ENCODE measurements at places on chromosomes 13 and 19.

DNA sequence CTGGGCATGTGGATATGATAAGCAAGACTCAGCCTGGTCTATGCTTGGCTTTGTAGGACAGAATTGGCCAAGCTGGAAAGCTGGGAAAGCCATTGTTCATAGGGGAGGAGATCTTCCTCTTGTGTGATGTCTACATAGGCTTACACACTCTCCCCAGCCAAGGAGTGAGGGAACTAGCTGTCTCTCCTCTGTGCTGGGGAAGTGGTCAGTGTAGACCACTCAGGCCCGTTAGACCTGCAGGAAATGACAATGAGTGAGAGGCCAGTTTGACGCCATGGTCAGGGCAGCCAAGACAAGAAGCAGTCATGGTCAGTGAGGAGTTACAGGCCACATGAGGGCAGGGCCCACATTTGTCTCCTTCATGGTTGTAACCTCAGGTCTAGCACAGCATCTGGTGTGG lies 159.1 kb upstream of the KL start:
- no peak for DNase-seq

GRCh38 chr13:80399340-80400163 lies 58.6 kb upstream of the SPRY2 start:
- no peak for DNase-seq

GRCh38 chr19:15028490-15028889 lies 20.8 kb upstream of the CASP14 start:
- no peak for DNase-seq

DNA sequence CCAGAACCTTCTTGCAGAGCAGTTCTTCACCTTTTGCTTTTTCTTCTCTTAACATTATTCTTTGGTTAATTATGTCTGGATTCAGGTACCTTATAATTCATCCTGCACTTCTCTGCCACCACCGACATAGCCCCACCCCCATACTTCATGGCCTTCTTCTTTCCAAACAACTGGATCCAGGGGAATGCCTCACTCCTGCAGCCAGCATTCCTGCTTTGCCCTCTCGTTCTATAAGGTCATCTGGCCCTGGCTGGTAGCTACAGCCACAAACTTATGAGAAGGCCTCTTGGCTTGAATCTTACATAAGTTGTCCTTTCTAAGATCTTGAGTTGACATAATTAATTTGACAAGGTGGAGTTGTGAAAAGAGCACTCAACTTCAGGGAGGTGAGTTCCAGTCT lies 84.1 kb upstream of the FRY start:
- no peak for DNase-seq

DNA sequence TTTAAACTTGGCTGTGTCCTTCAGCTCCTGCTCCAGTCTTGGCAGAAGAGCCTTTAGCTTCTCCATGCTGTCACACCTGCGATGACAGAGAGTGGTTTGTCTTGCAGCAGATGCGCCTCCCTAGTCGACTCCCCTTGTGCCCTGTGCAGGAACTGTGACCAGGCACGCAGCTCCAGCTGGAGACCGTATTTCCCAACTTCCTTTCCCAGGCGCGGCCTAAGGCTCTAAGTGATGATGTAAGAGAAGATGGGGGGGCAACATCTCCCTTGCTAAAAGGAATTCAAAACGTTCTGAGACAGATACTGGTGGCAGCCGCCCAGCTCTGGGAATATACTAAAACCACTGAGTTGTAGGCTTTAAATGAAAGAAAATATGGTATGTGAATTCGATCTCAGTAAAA lies 16.3 kb downstream of the DCUN1D2 start:
- DNase-seq: no peak

GRCh38 chr13:51845574-51846318 lies 769 bp upstream of the TMEM272 start:
- DNase-seq: no peak

GRCh38 chr13:99250982-99251825 lies 7.0 kb downstream of the GPR18 start:
- DNase-seq: no peak

Data from activated T-cell treated with anti-CD3 and anti-CD28 coated beads for 1 hour (primary cell).